ENCODE measurements at places on chromosomes 6 and 20. TPM values are rescaled to one million over a fixed set of nuclear protein-coding genes. Genes with fewer than 3 reads are reported as not detected.
A peak's percentile ranks its signal among the peaks of the same experiment; 100 is the strongest.

- DNase-seq = peak; percentile 79
These were observed 234.5 kb upstream of the ZNF217 start for GRCh38 chr20:53828088-53828681.

DNA sequence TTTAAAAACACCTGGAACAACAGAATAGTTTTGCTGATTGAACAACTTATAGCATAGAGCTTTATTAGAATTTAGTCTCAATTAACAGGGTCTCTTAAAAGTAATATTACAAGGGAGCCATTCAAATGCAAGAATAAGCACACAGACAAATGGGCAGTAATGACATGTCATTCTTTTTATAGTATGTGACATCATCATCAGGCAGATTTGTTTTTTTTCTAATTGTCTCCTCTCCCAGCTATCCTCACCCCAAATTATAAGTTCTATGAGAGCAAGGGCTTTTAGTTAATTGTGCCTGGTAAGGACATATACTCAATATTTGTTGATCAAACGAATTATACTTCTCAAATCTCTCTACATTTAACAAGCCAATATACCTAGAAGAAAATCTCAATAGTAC lies 11.0 kb downstream of the PGM3 start:
- DNase-seq = no peak

DNA sequence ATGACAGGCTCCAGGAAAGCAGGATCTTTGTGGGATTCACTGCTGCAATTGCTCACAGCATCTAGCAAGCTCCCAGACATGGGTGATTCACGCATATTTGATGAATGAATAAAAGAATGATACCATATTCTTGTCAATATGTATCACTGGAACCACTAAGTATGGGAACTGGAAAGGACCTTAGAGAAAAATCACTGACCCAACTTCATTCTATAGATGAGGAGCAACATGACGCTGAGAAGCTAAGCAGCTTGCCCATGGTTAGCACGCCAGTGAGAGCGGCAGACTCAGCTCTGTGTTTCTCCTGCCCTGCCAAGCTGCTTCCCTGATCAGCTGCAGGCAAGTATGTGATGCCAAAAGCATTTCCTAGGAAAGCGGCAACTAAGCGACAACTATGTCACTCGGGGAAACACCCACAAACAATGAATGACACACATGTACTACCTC lies 66.8 kb downstream of the PPP1R3G start:
- DNase-seq = no peak

GRCh38 chr20:60491051-60491581 lies 532.9 kb downstream of the CDH26 start:
- no peak for DNase-seq

DNA sequence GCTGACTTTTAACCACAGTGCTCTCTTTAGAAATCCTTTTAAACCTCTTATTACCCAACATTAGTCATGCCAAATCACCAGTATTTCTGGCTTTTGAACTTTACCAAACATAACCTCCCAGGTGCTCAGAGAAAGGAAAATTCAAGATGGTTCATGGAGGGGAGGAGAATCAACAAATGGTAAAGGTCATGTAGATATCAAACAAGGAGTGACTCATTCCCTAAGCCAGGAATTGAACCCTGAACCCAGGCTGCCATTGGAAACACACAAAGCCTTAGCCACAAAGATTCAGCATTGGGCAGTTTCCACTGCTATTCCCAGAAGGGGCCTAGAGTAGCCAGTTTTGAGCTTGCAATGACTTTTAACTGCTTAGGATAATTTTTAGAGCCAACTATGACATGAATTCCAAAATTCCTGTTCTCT lies 21.6 kb upstream of the ENTPD6 start:
- DNase-seq = no peak

DNA sequence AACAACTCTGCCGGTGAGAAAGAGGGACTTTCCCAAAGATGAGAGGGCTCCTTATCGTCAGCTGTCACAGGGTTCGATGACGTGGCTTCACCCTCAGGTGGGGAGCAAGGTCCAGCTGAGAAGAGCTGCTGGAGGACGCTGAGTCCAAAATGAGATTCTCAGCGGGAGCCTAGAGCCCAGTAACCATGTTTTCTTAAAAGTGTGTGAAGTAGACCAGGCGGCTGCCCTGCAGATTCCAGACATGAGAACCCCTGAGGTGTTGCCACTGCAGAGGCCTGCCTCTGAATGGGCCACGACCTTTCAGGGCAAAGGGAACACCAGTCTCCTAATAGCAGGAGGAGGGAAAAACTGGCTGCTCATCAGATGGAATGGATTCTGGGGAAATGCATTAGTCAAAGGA lies 375.1 kb downstream of the BTBD9 start:
- DNase-seq = no peak

DNA sequence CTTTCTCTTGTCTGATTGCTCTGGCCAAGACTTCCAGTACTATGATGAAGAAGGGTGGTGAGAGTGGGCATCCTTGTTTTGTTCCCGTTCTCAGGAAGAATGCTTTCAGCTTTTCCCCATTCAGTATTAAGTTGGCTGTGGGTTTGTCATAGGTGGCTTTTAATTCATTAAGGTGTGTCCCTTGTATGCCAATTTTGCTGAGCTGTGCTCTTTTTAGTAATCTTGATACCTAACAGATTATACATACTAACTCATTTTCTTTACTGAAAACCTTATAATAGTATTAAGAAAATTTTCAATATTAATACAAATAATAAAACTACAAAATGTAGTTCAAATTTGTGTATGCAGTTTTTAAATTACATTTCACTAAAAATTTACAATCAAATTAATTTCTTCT lies 379.6 kb upstream of the PLCB4 start:
- no peak for DNase-seq

GRCh38 chr20:10228330-10228729 lies 9.7 kb downstream of the SNAP25 start:
- no peak for DNase-seq

GRCh38 chr6:13359287-13359686 lies 30.9 kb upstream of the TBC1D7 start:
- no peak for DNase-seq

DNA sequence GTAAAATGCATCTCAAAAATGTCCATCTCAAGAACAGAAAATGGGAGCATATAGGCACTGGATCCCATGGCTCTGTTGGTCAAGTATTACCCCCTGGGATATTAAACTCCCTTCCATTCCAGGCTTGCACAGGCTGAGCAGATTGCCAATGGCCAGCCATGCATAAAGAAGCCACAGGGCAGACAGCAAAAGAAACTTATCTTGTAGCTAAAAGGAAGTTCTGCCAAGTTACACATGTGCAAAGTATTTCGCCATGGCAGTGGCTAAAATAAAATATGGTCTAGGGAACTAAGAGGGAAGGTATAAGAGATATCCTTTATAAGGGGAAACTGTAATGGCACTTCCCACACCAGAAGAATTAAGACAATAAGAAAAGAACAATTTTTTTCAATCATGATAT lies 415.6 kb upstream of the BTBD3 start:
- DNase-seq = no peak

- DNase-seq = peak; percentile 94
These were observed 19.5 kb downstream of the ZNF311 start for GRCh38 chr6:28985462-28986164.

DNA sequence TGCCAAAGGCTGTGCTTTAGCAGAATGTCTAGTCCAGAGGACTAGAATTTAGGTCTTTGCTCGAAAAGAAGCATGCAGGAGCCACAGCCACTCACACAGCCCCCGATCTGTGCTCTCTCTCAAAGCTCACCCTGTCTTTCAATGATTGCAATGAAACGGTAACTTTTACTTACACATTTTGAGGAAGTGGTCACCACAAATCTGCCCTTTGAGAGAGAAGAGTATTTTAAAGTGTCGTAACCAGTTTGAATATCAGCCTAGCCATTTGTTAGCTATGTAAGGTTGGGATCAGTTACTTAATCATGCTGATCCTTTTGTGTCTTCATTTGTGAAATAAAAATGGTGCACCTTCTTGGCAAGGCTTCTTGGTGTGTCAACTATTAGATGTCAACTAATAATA lies 209.0 kb downstream of the TFAP2A start:
- DNase-seq = no peak

GRCh38 chr6:160247457-160247883 lies 11.2 kb downstream of the SLC22A2 start:
- no peak for DNase-seq

DNA sequence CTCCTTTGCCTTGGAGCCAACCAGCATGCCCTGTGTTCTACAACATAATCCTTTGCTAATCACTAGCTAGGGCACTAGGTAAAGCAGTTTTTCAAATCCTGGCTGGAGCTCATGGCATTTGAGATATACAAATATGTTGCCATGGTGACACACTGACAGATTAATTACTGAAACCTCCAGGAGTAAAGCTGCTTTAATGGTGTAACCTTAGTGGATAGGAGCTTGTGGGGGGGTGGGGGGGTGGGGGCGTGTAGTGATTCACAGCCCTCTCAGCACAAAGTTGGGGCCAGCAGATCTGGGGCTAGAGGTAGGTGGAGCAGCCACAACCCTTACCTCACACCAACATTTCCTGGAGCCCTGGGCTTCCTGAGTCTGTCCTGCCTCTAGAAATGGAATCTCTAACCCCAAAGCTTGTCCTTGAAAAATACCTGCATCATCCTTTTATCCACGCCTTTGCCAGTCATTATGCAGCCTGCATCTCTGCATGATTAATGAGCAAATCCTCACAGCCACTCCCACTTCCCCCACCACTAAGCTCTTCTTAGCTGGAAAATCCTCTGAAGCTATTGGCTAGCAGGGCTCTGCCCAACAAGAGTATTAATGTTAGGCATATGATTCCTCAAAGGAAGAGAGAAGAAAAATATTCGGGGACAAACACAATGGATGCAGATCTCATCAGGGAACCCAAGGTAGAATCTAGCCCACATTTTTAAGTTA lies 84.5 kb upstream of the PRND start:
- no peak for DNase-seq

DNA sequence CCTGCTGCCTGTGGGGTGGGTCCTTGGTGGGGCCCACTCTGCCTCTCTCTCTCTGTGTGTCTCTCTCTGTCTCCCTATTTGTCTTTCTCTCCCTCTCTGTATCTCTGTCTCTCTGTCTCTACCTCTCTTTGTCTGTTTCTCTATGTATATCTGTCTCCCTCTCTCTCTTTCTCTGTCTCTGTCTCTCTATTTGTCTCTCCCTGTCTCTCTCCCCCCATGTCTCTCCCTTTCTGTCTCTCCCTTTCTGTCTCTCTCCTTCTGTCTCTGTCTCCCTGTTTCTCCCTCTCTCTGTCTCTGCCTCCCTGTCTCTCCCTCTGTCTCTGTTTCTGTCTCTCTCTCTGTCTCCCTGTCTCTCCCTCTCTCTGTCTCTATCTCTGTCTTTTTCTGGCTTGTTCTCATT lies 353.2 kb downstream of the CDH4 start:
- DNase-seq = no peak

- DNase-seq = no peak
These were observed 815 bp downstream of the SPATA2 start for GRCh38 chr20:49914310-49915117.

DNA sequence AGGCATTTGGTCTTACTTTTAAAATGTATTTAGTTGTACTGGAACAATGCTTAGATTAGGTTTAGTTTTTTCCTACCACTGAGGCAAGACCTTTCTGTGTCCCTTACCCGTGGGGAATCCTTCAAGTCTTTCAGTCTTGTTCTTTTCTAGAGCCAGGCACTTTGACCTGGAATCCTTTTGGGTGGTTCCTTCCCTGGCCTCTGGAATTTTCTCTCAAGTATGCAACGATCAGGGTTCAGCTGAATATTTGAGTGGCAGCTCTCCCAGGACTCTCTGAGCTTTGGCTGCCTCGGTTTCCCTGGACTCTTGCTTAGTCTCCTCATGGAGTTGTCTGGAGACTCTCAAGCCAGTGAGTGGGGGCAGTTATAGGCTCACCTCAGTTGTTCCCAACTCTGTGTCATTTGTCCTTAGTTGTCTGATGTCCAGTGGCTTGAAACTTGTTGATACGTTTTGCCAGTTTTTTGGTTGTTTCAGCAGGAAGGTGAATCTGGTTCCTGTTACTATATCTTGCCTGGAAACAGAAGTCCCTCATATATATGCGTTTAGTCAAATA lies 118.1 kb downstream of the QKI start:
- no peak for DNase-seq

- peak; percentile 61 for DNase-seq
These were observed 52.0 kb downstream of the FRK start for GRCh38 chr6:116008470-116009243.

DNA sequence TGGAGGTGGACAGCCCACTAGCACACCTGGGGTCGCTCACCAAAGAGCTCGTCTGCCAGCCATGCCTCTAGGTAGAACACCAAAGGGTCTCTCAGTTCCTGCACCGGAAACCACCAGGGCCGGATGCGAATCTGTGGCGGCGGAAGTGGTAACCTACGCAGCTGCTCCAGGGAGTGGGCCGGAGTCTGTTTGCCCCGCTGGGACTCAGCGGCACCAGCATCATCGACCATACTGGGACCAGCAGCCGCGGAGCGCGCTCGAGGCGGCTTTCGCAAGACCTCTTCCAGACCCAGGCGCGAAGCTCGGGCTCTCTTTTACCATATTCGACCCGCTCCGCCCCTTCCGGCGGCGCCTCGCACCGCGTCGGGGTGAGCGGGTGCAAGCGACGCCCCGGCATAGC lies at the start of gene OOEP:
OOEP (minus strand) TSS at position 335 of the 400 bp plus-strand sequence; CDS start at position 230, 105 bp downstream.
- no peak for DNase-seq

DNA sequence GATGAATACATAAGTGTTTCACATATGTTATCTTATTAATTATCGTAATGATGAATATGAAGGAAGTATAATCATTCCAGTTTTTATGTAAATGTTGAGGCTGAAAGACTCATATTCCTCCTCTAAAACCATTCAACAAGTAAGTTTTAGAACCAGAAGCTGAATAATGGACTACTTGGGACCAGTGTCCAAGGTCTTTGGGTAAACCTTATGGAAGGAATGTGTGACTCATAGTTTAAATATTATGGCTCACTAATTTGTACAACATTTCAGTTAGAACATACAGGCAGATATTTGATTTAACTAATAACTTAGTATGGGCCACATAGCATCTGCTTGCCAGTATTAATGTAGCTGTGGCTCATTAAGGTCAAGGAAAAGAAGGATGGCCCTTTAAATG lies 209.6 kb downstream of the TFAP2B start:
- no peak for DNase-seq

ABRACL gene
- polyA plus RNA-seq = 25.2 TPM

GHRH gene
- not detected for polyA plus RNA-seq

LRRN4 gene
- not detected for polyA plus RNA-seq

ZNF311 gene
- polyA plus RNA-seq = 2.5 TPM

FOXQ1 gene
- not detected for polyA plus RNA-seq

TFAP2C gene
- polyA plus RNA-seq = not detected

MYCT1 gene
- 21.9 TPM for polyA plus RNA-seq

ISM1 gene
- 9.5 TPM for polyA plus RNA-seq

LY6G6D gene
- not detected for polyA plus RNA-seq
